ENCODE measurements at places on chromosomes 13 and 19. TPM values are rescaled to one million over a fixed set of nuclear protein-coding genes. Genes with fewer than 3 reads are reported as not detected.

DNA sequence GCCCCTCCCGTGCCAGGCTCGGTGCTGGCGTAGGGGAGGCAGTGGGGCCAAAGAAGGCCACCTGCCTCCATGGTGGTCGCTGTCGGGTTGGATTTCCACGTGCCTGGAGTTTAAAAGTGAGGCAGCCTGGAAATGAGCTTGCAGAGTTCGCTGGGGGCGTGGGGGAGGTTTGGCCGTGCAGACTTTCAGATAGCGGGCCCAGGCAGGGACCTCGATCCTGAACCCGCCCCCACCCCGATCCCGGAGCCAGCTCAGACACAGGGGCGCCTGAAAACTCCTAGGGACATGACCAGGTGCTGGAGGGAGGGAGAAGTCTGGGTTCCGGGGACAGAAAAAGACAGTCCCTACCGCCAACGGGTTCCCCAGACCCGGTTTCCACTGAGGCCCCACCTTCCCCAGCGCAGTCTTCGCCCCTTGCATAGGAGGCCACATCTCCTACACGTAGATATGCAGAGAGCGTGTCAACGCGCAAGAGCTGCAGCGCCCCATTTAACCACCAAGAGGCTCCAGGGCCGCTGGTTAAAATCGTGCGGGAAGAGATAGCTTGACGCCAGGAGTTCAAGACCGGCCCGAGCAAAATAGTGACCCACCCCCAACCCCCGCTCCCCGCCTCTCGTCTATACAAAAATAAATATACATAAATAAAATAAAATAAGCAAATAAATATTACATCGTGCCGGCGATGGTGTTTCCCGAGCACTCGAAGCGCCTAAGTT is 8.5 kb downstream of the CCDC8 start:
- DNase-seq: no peak

- no peak for DNase-seq
Observed at GRCh38 chr19:41299046-41299754, 10.8 kb upstream of the CCDC97 start.

GRCh38 chr13:31595563-31595962 is 143.8 kb upstream of the RXFP2 start:
- DNase-seq: no peak

- DNase-seq: no peak
Observed at GRCh38 chr13:98889419-98890085, 88.3 kb downstream of the DOCK9 start.

- no peak for DNase-seq
Observed at GRCh38 chr19:42066075-42066754, 3.8 kb downstream of the GRIK5 start.

GRCh38 chr13:80591976-80592740 is 251.2 kb upstream of the SPRY2 start:
- no peak for DNase-seq

DNA sequence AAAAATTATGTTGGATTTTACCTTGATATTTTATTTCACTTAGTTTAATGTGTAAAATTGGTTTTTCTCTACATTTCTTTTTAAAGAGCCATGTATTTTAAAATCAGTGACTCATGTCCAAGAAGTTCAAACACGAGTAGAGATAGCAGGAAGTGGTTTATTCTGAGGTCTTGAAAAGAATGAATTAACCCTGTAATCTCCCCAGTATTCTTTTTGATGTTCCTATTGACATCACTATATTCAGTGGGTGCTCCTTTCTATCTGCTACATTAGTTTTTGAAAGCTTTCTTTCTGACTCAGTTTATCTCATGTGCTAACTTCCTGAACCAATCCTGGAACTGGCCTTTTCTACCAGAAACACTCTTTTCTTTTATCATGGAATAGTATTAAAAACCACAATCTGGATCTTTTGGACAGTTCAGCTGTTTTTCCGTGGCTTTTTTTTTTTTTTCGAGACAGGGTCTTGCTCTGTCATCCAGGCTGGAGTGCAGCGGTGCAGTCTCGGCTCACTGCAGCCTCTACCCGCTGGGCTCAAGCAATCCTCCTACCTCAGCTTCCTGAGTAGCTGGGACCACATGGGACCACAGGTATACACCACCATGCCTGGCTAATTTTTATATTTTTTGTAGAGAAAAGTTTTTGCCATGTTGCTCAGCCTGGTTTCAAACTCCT is 114.9 kb downstream of the PCCA start:
- DNase-seq: no peak

The RNF225 gene
- not detected for total RNA-seq

The FXYD3 gene
- 3.8 TPM for total RNA-seq

All from esophagus muscularis mucosa (tissue), 4 donors.